GOT3 (cell line): ENCODE measurements at places on chromosomes 1 and 21.
A peak's percentile ranks its signal among the peaks of the same experiment; 100 is the strongest.

- no peak for DNase-seq
Observed at GRCh38 chr1:169108863-169109560, 2.5 kb downstream of the ATP1B1 start.

DNA sequence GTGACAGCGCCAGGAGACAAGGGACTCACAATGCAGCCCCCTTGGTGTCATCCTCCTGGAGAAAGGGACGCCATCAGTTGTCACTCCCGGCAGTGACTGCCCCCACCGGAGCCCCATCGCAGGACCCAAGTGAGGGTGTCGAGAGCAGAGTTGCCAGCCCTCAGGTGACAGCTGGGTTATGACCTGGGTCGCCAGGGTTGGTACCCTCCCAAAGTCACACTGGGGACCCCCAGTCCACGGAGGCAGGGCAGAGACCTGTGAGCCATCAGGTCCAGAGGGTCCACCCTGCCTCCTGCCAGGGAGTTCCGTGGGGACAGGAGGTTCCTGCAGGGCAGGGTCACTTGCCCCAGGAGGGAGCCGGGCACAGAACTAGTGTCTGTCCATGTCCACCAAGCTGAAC lies 78.2 kb upstream of the IFFO2 start:
- DNase-seq: no peak

GRCh38 chr1:49197081-49197480 lies 420.4 kb upstream of the BEND5 start:
- no peak for DNase-seq

DNA sequence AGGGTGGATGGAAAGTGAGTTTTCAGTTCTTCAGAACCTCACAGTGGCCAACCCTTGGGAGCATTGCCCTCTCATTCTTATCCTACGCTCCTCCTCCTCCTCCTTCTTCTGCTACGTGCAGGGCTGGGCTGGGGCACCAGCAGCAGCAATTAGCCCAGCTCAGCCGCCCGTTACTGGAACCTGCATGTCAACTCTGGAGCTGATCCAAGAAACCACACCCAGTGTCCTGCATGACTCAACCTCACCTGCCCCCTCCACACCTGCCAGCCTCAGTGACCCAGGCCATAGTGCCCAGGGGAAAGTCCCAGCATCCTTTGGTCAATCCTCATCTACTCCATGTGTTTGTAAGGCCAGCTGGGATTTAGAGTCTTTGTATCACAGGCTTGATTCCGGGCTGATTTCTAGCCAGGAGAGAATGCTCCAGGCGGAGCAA lies 12.6 kb downstream of the ELF3 start:
- DNase-seq: no peak

DNA sequence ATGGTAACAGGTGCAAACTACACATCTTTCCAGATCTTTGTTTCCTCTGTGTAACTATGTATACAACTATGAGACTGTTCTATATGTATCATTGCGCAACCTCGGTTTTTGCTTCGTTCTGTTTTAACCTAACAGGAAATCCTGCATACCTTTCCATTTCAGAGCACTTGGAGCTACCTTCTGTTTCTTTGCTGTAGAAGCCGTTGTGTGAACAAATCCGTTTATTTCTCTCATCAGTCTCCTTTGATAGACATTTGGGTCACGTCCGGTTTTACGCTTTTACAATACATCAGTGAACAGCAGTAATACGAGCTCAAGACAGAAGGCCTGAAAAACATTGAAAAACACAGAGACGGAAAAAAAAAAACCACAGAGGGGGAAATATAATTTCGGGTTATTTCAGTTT lies 10.5 kb downstream of the ATP5IF1 start:
- no peak for DNase-seq

DNA sequence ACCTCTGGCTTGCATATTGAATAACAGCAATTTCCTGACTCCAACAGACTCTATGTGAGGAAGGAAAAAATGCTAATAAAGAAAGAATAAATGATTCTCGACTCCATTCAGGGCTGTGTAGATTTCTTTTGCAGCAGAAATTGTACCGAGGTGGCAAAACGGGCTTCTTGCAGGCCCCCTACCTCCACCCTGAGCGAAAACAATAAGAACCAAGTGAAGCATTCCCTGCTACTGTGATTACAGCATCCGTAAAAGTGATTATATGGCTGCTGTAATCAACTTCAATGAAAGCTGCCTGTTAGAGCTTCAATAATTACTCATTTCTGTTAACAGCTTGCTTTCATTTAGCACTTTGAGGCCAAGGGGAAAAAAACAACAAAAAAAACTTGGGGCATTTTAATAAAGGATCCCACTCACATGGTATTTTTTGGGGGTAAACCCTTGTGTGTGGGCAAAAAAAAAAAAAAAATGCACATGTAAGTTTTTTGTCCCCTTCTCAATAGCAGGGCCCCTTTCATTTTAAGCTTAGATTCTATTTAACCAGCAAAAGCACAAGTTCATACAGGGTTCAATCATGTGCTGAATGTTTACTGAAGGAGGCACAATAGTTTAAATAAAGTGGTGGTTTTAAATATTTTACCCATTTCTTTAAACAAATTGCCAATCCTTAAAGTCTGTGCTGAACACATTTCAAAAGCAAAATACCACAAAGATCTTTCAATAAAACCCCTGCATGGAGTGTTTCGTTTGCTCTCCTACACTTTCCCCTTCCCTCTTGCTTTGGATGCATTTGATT lies 271.6 kb downstream of the LMO4 start:
- no peak for DNase-seq

DNA sequence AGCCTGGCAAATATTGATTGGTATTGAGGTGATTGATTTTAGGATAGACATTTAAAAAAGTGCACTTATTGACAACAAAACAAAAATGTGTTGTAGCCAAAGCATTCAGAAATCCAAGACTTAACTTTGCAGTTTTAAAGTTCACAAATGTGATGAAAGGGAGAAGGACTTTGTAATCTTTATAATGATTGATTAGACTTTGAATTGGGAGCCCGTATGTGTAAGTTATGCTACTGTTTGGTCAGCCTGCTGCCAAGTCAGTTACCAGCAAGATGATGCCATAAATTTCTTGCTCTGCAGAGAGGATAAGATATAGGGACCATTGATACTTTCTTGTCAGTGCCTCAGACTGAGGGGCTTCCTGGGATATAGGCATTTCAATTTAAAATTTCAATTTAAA lies 39.5 kb downstream of the TBX19 start:
- no peak for DNase-seq

DNA sequence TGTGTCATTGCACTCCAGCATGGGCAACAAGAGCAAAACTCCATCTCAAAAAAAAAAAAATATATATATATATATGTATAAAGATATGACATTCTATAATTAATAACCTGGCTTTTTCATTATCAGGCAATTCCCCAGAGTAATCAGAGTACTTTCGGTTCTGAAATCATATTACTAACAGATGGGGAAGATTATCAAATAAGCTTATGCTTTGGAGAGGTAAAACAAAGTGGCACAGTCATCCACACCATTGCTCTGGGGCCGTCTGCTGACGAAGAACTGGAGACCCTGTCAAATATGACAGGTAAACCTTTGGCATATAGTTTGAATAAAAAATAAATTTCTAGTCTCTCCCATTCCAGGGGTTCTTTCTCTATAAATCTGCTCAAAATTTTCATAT lies 58.5 kb upstream of the SH3GLB1 start:
- DNase-seq: no peak

GRCh38 chr1:12005488-12006166 lies 13.7 kb upstream of the MIIP start:
- DNase-seq: no peak

DNA sequence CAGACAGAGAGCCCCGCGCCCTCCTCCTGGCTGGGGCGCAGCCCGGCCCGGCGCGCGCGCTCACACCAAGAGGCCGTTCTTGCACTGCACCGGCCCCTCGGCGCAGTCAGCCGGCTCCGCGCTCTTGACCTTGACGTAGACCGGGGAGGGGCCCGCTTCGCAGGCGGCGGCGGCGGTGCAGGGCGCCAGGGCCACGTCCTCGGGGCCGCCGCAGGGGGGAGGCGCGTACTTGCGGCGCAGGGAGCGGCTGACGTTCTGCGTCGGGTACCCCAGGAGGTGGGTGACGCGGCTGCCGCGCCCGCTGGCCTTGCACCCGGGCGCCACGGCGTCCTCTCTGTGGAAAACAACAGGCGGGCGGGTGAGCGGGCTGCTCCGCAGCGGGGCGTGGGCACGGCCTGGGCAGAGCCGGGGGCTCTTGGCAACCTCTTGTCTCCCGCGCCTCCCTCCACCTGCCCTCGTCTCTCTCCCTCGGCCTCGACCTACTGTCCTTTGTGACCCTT lies 7.7 kb downstream of the VSIG8 start:
- DNase-seq: peak; percentile 66

DNA sequence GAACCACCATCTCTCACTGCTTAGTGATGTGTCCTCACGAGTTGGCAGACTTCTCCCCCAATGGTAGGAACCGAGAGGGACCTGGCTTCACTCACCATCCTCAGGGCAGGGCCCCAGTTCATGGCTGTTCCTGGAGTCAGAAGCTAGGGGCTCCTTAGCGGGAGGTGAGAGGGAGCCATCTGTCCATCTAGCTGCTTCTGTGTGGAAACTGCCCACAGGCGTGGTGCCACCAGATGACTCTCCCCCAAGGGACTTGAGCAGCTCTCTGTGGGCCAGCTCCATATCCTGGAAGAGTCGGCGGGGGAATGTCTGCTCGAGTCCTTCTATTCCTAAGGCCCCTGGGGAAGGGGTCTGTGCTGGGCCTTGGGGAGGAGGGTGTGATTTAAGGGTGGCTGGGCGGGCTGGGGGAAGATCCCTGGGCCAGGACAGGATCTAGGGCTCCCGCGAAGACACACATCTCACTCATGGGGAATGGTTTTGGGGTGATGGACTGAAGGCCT lies 16.3 kb downstream of the LRRC71 start:
- DNase-seq: no peak

- no peak for DNase-seq
Observed at GRCh38 chr1:110788673-110789072, 84.3 kb upstream of the CD53 start.

DNA sequence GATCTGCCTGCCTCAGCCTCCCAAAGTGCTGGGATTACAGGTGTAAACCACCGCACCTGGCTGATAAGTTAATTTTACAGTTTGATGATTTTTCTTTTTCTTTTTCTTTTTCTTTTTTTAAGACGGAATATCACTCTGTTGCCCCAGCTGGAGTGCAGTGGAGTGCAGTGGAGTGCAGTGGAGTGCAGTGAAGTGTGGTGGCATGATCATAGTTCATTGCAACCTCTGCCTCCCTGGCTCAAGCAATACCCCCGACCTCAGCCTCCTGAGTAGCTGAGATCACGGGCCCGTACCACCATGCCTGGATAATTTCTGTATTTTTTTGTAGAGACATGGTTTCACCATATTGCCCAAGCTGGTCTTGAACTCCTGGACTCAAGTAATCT lies 84.4 kb upstream of the CXADR start:
- no peak for DNase-seq

GRCh38 chr1:197469620-197470210 lies 201.7 kb downstream of the CRB1 start:
- no peak for DNase-seq

DNA sequence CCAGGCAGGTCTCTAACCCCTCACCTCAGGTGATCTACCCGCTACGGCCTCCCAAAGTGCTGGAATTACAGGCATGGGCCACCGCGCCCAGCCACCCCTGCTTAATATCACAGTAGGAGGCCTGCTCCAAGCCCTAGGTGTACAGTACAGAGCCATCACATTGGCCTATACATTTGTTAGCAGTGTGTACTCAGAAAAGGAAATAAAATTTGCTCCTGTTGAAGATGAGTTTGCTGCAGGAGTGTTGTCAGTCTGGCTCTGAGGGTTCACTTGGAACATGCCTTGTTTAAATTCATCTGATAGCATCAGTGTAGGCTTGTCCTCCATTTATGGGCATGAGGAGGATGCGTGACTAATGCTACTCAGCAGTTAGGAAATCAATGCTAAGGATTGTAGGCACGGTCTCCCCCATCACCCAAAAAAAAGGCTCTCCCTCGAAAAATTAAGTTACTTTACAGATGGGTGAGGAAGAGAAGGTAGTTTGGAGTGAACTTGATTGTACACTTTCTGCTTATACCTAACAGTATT lies 4.6 kb upstream of the ENAH start:
- no peak for DNase-seq

DNA sequence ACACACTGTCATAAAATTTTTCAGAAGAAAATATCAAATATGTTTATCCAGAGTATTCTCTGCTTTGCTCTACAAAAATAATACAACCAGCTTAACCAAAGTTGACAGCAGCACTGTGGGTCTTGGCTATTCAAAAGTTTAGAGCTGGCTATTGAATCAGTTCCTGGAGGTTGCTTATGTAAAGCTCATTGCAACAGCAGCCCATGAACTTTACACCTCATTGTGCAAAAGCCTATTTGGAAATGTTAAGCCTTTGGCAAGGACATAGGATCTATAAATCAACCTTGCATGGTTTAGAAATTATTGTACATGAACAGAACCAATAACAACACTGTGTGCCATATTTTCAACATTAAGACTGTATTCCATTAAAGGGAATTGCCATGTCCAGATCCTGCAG lies 714.9 kb downstream of the ADGRL2 start:
- no peak for DNase-seq

GRCh38 chr1:6419397-6419803 lies 319 bp downstream of the HES2 start:
- DNase-seq: no peak
